ENCODE measurements at places on chromosomes 4 and X.

GRCh38 chr4:173288698-173289352 lies 45.3 kb downstream of the HMGB2 start:
- DNase-seq: no peak

DNA sequence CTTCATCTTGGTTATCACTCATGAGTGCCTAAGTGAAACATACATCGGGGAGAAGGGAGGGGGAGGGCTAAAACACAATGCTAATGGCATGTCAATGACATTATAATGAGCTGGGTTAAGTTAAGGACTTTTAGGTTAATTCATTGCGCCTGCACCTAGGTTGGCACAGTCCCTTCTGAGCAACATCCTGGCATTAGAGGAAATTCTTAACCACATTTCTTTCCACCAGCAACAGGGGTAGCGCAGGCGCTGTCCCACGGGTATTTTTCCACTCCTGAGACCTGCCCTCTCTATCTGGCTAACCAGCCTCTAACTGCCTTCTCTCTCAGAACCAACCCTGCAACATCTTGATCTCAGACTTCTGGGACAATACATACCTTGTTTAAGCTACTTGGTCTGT lies 39.0 kb upstream of the PROM1 start:
- DNase-seq: peak; percentile 53

GRCh38 chr4:80393246-80393969 lies 57.9 kb downstream of the CFAP299 start:
- DNase-seq: no peak

DNA sequence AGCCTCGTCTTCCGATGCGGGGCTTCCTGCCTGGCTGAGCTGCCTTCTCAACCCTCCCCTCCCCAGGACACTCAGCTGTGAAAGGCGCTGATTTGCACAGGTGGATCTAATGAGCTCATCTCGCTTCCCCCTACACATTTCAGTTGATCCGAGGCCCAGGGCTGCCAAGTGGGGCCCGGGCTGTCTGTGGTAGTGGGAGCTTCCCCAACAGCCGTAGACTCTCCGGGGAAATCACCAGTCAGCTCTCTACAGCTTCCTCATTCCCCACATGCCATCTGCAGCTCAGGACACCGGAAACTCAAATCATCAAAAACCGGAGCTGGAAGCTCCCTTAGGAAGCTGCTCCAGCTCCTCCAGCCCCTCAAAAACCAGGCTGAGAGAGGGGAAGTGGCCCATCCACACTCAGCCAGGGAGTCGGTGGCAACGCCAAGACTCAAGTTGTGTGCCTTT lies 56.2 kb downstream of the SMIM20 start:
- no peak for DNase-seq

DNA sequence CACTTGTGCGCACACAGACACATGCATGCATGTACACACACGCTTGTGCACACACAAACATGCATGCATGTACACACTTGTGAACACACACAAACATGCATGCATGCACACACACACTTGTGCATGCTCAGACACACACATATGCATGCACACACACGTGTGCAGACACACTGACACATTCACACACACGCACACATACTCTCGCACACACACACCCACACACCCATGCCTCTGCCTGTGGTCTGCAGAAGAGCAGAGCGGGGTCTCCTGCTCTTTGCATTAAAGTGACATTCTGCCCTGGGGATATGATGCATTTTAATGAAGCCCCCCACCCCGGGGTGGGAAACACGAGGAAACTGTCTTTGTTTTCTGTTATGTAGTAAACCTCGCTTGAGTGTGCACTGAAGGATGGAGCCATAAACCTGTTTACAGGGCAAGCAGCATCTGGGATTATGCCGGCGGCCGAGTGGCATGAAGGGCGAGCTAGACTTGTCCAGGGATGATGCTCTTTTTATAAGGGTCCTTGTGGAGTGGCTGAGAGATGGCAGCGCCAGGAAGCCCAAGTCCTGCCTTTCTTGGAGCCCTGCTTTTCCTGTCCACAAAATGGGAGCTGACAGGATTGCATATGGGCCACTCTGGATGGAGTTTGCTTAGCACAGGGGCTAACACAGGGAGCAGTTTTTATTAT lies 17.8 kb downstream of the PSAPL1 start:
- no peak for DNase-seq

DNA sequence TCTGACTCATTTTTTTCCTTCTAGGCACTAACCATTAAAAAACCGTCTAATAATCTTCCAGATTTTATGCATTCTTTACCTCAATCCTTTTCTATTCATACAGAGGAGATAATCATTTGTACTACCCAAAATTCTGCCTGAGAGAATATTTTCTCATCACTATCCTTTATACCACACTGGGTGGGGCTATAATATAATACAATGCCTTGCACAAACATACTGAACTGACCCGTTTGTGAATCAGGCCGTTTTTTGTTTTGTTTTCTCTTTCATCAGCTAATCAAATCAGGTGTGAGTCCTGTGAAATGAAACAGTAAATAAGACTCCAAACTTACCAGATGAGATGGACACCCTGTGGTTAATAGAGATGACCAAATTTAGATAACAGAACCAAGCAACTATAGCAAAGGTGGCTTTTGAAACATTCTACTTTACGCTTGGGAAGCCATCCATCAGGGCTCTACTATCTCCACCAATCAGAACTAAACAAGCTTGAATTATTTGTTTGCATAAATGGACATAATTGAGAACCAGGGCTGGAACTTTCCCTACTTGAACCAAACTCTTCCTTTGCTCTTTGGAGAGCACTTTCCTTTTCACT lies 573.0 kb downstream of the GABRG1 start:
- no peak for DNase-seq

DNA sequence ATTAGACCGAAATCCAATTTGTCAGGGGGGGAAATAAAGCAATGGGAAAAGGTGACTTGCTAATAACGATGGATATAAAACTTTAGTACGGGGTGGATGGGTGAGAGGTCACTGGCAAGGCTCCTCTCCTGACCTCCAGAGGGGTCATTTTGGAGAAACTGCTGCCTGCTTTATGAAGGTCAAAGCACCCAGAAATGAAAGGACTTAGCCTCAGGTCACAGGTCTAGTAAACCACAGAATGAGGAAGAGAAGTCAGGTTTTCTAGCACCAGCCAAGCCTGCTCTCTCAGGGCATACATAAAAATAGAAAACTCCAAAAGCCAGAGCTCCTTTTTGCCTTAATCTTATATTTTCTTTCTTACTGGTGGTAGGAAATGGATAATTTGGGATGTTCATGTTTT lies 134.2 kb downstream of the SHROOM3 start:
- no peak for DNase-seq

DNA sequence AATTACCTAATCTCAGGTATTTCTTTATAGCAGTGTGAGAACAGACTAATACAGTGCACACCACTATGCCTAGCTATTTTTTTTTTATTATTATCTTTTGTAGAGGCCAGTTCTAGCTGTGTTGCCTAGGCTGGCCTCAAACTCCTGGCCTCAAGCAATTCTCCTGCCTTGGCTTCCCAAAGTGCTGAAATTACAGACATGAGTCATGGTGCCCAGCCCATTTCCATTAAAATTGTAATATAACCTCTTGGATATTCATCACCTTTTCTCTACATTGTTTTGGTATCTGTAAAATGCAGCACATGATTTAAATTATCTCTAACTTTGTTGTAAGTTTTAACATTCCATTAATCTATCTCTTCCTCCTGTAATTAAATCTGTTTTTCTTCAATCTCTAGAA lies 2052.9 kb downstream of the ARAP2 start:
- DNase-seq: no peak

DNA sequence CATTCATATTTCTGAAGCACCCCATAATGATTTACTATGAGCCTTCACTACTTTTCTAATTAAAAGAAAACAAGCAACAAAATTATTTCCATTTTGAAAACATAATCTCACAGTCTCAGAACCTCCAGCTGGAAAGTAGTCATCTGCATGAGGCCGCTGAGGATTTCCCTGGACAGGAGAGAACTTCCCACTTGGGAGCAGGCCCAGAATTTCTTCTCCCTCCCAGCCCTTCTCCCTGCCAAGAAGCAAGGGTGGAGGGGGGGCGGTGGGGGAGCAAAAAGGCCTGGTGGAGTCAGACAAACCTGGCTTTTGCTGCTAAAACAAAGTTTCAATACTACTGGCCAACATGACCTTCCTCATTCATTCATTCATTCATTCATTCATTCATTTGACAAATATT lies 167.3 kb downstream of the PJA1 start:
- DNase-seq: no peak

DNA sequence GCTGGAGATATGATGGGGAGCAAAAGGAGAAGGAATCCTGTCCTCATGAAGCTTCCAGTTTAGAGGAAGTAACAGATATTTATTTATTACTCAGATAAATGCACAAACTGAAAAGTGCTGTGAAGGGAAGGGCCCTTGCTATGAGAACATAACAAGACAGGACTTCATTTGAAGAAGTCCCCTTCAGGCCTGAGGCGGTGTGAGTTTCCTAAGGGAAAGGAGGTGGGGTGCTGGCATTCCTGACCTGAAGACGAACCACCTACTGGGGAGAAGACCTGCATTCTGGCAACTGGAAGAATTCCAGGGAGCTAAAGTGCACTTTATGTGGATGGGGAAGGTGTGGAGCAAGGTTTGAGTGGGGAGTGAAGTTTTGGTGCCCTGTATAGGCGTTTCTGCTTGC lies 15.9 kb upstream of the SPARCL1 start:
- no peak for DNase-seq

- DNase-seq: peak; percentile 20
Observed at GRCh38 chr4:75698162-75698962, 25.2 kb upstream of the G3BP2 start.

DNA sequence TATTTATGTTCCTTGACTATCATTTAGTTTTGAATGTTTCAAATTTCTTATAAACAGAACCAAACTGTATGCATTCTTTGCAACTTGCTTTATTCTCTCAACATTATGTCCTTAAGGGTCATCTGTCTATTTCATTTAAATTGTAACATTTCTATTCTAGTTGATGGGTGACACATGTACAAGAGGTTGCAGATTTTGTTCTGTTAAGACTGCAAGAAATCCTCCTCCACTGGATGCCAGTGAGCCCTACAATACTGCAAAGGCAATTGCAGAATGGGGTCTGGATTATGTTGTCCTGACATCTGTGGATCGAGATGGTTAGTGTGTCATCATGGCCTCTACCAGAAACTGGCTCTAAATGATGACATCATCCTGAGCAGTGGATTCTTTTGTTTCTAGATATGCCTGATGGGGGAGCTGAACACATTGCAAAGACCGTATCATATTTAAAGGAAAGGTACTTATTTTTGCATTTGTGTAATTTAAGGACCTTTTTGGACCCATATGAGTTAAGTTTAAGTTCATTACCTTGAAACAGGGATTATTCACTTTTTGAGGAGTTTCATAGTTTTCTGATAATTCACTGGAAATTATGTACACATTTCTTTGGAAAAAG lies 6.1 kb downstream of the LIAS start:
- no peak for DNase-seq

GRCh38 chr4:121690001-121690400 lies 6.8 kb downstream of the ANXA5 start:
- DNase-seq: no peak

GRCh38 chr4:162957521-162958143 lies 209.1 kb downstream of the NAF1 start:
- no peak for DNase-seq

GRCh38 chrX:19750028-19750782 lies 137.2 kb downstream of the SH3KBP1 start:
- DNase-seq: no peak

- DNase-seq: no peak
Observed at GRCh38 chrX:37332987-37333658, 16.0 kb upstream of the PRRG1 start.

DNA sequence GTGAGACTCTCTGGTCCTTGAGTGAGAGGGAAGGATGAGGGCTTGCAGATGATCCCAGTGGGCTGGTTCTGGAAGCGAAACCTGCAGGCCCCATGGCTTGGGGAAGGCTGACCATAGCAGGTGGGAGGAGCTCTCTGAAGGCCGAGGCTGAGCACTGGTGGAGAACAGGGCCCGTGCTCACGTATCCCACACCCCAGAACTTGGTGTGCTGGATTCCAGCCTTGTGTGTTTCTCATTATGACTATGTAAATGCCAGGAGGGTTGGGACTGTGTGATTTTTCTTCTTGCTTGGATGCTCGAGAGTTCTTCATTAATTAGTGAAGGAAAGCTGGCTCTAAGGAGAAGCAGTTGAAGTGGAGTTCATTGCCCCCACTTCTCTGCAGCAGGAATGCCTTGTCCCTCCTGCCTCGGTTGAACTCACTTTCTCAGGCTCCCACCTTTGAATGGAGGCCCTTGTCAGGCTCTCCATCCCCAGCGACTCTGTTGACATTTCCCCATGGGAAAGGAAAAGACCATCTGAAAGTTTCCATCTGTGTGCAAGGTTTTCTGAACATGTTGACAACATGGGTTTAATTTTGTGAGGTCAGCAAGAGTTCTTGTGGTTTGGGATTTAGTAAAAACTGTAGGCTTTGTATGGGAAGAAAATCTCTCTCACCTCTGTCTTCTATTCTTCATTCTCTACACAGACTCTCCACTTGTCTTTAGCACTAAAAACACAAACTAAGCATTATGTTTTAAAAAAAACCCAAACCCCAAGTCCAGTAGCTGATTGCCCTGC lies 57.7 kb downstream of the TBL1X start:
- DNase-seq: no peak

DNA sequence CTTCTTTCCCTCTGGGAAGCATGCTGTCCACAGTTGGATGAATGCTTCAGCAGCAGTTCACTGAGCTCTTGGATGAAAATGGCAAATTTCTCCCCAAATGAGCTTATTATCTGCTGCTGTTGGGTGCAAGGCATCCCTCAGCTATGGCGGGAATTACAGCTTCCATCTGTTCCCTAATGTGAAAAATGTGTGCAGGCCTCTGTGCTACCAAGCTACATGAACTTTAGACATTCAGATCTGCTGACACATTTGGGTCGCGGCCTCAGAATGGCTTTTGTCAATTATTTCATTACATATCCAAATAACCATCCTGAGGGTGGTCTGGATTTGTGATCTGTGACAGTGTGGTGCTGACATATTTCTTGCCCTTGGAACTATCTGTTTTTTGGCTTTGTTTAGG lies 119.5 kb upstream of the SCML1 start:
- DNase-seq: no peak

DNA sequence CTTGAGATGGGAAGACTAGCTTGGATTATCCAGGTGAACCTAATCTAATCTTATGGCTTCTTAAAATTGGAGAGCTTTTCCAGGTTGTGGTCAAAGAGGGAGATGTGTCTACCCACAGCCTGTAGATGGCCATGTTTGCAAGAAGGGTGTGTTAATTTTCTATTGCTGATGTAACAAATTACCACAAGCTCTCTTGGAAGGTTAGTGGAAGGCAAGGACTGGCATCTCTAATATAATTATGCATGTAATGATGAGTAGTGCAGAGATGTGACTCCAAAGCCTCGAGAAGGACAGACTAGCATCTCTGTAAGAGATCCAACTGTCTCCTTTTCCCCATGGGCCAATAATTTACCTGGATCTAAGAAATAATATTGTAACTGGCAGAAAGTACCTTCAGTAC lies 3.2 kb upstream of the ADH1B start:
- no peak for DNase-seq

DNA sequence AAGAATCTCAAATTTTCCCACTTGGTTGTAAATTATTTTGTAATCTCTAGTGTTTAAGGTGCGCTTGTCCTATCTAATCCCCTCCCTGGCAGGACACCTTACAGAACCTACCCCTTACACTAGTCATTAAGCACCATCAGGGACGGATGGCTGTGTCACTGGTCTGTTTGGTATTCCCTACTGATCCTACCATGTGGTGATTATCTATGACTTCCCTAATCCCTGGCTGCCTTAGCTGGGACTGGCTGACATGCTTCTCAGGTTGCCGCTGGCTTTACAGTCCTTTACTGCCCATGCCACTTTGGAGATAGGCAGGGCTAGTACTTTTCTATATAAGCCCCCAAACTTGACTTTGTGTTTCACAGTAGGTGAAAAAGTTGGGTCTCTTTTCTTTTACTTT lies 58.6 kb downstream of the ELOVL6 start:
- no peak for DNase-seq
